ENCODE measurements at places on chromosomes 16 and 17. TPM values are rescaled to one million over a fixed set of nuclear protein-coding genes. Genes with fewer than 3 reads are reported as not detected.

The TSPOAP1 gene
- 9.9 TPM for total RNA-seq

The CACNG5 gene
- not detected for total RNA-seq

DNA sequence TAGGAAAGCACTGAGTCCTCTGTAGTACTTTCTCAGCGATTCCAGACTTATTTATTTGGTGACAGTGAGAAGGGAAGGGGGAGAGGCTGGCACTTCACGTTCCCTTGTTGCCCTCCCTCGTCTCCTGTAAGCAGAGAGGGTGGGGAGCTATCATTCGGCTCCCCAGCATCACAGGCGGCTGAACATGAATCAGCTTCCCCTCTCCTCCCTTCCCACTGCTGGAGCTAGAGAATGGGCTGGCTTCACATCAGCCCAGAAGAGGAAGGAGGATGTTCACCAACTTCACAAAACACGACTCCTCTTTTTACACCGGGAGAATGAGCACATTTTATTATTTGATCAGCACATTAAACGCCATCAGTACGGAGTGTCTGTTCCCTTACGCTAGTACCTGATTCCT is 6.7 kb upstream of the CMIP start:
- H3K4me3 ChIP-seq = no peak overlapping the region
- no peaks in the 10 kb centered on the region for H3K36me3 ChIP-seq
- no peak for DNase-seq
- no peak overlapping the region for H3K27ac ChIP-seq
- no peaks in the 10 kb centered on the region for H3K4me1 ChIP-seq
- H3K27me3 ChIP-seq = no peaks in the 10 kb centered on the region

DNA sequence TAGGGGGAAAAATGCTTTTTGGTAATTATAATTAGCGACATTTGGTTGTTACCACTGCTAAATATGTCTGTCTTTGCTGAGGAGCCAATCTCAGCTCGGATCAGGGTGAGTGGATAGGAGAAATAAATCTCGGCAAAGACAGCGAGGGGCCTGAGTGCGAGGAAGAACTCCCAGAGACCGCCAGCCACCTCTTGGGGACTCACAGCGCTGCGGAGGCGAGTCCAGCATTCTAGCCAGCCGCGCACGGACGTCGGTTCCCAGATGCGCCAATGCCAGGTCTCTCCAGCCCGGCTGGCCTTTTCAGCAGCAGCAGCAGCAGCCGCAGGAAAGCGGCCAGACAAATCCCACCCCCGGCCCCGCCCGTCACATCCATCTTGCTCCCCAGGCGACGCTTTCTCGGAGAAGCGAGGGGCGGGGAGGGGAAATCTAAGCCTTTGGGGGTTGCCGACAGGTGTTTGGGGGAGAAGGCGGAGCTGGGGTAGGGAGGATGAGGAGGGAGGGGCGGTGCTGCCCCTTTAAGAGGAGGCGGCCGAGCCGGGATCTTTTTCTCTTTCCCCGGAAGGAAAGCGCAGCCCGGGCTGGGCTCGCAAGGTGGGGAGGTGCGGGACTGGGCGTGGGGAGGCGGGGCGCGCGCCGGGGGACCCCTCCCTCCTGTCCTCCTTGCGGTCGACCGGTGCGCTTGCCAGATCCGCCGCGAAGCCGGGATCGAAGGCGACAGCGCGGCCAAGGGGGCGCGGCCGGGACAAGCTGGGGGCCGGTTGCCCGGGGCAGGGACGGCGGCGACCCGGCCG is at the start of gene ITGA3:
ITGA3 (plus strand) TSS at position 685 of the 791 bp plus-strand sequence. CDS start 330 bp downstream, outside the sequence.
- H3K4me1 ChIP-seq = peaks cover 77% of the 10 kb centered on the region
- no peaks in the 10 kb centered on the region for H3K27me3 ChIP-seq
- peak within 1 kb of the TSS; percentile 77 for H3K27ac ChIP-seq
- DNase-seq = peak; percentile 78
- H3K4me3 ChIP-seq = peak within 1 kb of the TSS; percentile 82
- no peaks in the 10 kb centered on the region for H3K36me3 ChIP-seq

DNA sequence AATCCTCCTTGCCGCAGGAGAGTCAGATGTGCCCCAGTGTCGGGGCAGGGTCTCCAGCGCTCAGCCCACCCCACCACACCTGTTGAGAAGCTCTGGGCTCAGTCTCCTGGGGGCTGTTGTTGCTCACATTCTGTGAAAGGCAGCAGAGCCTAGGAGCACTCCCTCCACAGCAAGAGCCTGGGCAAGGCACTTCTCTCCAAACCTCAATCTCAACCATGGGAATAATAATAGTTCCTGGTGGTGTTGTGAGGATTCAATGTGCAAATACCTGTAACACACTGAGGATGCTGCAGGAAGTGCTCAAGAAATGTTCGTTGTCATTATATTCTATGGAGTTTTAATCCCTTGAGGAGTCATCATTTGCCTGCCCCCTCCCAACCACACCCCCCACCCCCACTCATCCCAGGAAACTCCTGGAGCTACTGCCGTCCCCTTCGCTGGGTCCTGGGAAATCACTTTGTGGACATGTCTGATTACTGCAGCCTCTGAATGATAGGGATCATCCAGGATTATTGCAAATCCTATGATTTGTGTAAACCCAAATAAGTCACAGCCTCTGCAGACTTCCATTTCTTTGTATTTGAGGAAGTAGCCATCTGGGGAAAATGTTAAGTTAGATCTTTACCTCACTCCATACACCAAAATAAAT is 61.5 kb downstream of the CCT6B start:
- no peaks in the 10 kb centered on the region for H3K36me3 ChIP-seq
- H3K27me3 ChIP-seq = peaks cover 24% of the 10 kb centered on the region
- H3K4me1 ChIP-seq = no peaks in the 10 kb centered on the region

The NPTX1 gene
- not detected for total RNA-seq

The NT5C3B gene
- total RNA-seq = 25.0 TPM

The CNTNAP4 gene
- total RNA-seq = not detected

DNA sequence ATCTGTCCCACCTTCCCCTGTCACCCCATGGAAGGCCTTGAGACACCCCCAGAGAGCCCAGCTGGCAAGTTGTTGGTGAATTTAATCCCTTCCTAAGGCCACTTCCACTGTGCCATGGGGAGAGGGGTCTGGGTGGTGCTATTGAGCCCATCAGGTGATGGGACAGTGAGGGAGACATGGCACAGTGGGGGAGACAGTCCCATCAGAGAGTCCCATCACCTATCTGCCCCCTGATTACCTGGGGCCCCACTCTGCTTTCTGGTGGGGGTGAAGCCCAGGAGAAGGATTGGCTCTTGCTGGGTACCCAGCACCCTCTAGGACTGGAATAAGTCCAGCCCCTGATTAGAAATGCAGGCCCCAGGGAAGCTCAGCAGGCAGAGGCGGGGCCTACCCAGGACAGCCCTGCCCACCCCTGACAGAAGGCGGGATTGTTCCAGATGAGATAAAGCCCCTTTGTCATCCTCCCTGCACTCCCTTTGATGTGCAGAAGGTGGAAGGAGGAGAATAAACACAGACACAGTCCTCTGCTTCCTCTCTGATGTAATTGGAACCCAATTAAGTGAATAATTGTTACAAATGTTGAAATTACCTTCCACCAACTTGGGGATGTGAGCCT is 18.9 kb downstream of the TMEM132E start:
- no peak for DNase-seq
- peaks cover 49% of the 10 kb centered on the region for H3K27me3 ChIP-seq
- no peaks in the 10 kb centered on the region for H3K4me1 ChIP-seq

DNA sequence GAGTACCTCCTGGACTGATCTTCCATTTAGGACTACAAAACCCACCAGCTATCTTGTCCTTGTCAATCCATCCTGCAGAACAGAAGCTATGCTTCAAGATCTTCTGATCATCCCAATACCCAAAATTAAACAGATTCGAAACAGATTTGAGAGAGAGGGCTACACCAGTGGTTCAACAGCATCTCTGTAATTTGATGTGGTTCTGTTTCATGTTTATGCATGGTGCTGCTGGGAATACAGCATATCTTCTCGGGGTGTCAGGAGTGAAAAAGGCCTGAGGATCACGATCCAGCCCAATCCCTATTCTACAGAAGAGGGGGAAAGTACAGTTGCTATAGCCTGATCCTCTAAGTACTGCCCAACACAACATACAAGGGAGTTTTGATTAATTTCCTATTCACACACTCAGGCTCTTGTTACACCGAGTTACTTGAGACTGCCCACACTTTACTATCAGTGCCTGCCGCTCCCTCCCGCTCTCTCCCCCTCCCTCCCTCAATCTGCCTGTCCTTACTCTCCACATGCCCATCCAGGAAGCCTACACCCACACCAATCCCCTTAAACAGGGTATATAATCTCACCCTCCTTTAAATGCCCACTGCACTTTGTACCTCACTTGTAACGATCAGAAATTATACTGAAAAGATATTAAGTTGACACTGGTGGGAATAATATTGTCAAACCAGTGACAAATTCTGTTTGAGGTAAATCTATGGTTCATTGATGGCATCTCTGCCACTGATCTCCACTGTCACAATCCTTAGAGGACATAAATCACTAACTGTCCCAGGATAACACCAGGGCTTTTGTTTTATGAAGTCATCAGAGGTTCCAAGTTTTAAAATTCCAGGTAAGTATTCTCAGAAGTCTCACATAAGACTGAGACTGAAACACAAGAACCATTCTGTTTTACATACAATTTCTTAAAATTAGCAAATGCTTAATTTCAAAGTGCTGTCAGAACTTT is 89.3 kb upstream of the PLEKHM1 start:
- DNase-seq = no peak
- no peak overlapping the region for H3K4me3 ChIP-seq
- peaks cover 12% of the 10 kb centered on the region for H3K4me1 ChIP-seq
- peaks cover 20% of the 10 kb centered on the region for H3K36me3 ChIP-seq
- no peak overlapping the region for H3K27ac ChIP-seq

The STH gene
- not detected for total RNA-seq

GRCh38 chr17:2086306-2086705 is 31.4 kb downstream of the HIC1 start:
- H3K27me3 ChIP-seq = no peaks in the 10 kb centered on the region
- H3K4me3 ChIP-seq = no peak overlapping the region
- peaks cover 68% of the 10 kb centered on the region for H3K4me1 ChIP-seq

DNA sequence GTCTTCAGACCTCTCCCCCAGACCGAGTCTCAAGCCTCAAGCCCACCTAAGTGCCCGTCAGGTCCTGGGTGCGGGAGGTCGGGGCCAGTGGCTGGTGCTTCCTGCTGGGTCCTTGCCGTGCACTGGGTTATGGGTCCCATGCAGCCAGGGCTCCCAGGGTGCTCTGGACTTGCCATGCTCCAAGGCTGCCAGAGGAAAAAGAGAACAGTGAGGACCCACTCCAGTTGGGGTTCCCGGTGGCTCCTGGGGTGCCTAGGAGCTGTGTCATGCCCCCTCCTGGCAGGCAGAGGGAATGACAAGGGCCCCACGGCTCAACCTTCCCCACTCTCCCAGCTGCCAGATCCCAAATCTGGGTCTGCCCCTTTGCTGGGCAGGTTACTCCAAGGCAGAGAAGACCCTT is 3.8 kb downstream of the SNX20 start:
- H3K27me3 ChIP-seq = peaks cover 25% of the 10 kb centered on the region
- H3K36me3 ChIP-seq = no peaks in the 10 kb centered on the region
- no peaks in the 10 kb centered on the region for H3K4me1 ChIP-seq
- no peak for DNase-seq

The TP53TG3C gene
- not detected for total RNA-seq

- no peak overlapping the region for H3K4me3 ChIP-seq
- H3K36me3 ChIP-seq = no peaks in the 10 kb centered on the region
These were observed 104.2 kb downstream of the ADCY9 start for GRCh38 chr16:4011940-4012629.

DNA sequence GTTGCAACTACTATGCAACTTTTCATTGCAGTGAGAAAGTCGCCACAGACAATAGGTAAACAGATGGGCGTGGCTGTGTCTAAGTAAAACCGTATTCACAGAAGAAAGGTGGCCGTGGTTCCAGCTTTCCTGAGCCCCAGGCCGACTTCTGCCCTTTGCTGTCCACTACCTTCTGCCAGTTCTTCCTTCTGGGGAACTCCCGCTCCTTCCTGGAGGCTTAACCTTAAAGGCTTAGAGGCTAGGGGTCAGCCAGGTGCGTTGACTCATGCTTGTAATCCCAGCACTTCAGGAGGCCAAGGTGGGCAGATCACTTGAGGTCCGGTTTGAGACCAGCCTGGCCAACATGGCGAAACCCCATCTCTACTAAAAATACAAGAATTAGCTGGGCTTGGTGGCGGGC is 2.1 kb upstream of the SEPTIN12 start:
- H3K27me3 ChIP-seq = no peaks in the 10 kb centered on the region
- no peak for DNase-seq
- no peak overlapping the region for H3K4me3 ChIP-seq
- no peak overlapping the region for H3K27ac ChIP-seq
- H3K36me3 ChIP-seq = no peaks in the 10 kb centered on the region

GRCh38 chr17:74607221-74607620 is 15.1 kb upstream of the CD300LD start:
- H3K27me3 ChIP-seq = peaks cover 10% of the 10 kb centered on the region
- no peak overlapping the region for H3K4me3 ChIP-seq
- no peak overlapping the region for H3K27ac ChIP-seq
- H3K4me1 ChIP-seq = no peaks in the 10 kb centered on the region
- DNase-seq = no peak

- H3K27me3 ChIP-seq = no peaks in the 10 kb centered on the region
- no peak overlapping the region for H3K27ac ChIP-seq
- H3K36me3 ChIP-seq = no peaks in the 10 kb centered on the region
These were observed 502.1 kb downstream of the KIF2B start for GRCh38 chr17:54324813-54325212.

- no peak overlapping the region for H3K27ac ChIP-seq
- no peaks in the 10 kb centered on the region for H3K36me3 ChIP-seq
- H3K4me1 ChIP-seq = peaks cover 25% of the 10 kb centered on the region
- no peak for DNase-seq
These were observed 52.5 kb downstream of the FTO start for GRCh38 chr16:53756275-53756996.

The AOC3 gene
- 9.6 TPM for total RNA-seq

The ZNF23 gene
- total RNA-seq = 6.1 TPM

- peaks cover 5% of the 10 kb centered on the region for H3K4me1 ChIP-seq
- no peak overlapping the region for H3K27ac ChIP-seq
- H3K27me3 ChIP-seq = peaks cover 16% of the 10 kb centered on the region
- H3K4me3 ChIP-seq = no peak overlapping the region
These were observed 13.8 kb upstream of the SP2 start for GRCh38 chr17:47882247-47882646.

The TBC1D26 gene
- total RNA-seq = not detected

The HAS3 gene
- total RNA-seq = 1.8 TPM

DNA sequence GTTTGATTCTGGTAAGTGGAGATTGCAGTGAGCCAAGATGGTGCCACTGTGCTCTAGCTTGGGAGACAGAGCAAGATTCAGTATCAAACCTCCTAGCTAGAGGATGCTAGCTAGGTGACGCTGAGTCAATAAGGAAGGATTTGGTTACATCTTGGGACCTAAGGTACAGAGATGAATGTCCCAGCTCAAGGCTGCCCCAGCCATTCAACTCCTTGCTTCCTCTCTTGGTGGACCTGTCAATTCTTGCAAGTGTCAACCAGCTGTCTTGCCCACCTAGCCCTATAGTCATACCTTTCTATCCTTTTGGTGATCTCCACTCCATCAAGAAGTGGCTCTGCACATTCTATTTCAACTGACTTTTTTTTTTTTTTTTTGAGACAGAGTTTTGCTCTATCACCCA is 1.4 kb upstream of the MILR1 start:
- H3K27me3 ChIP-seq = no peaks in the 10 kb centered on the region
- no peak overlapping the region for H3K27ac ChIP-seq
- peaks cover 6% of the 10 kb centered on the region for H3K4me1 ChIP-seq

The WNT3 gene
- 1.9 TPM for total RNA-seq

DNA sequence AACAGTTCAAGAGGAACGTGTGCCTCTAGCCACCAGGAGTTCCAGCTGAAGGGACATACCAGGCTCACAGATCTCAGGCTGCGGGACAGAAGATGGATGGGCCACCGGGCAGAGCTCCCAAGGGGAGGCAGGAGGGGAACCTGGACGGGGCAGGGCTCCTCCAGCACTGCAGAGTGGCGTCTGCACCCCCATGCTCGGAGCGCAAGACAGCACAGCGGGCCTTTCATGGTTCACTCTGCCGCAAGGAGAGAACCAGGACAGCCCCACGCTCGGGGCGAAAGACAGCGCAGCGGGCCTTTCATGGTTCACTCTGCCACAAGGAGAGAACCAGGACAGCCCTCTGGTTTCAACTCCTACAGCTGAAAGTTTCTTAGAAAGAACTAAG is 20.6 kb downstream of the SLC38A10 start:
- no peak overlapping the region for H3K4me3 ChIP-seq
- no peaks in the 10 kb centered on the region for H3K4me1 ChIP-seq
- H3K27ac ChIP-seq = no peak overlapping the region

All from heart right ventricle (tissue), 16 donors.